ENCODE measurements at places on chromosomes 1 and 21.

DNA sequence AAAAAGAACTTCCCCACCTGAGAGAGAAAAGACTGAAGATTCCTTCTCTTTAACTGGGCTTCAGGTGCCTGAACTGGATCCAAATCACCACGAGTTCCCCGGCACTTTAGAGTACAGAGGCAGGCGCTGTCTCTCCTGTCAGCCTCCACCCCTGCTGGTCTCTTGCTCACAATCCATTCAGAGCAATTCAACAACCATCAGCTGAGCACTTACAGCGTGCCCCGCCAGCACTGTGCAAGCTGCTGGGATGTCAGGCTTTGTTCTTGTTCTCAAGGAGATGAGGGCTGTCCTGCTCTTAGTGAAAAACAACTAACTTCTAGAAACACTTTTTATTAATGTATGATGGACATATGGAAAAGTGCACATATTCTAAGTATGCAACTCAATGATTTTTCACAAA lies 68.7 kb upstream of the VAMP3 start:
- DNase-seq: no peak

DNA sequence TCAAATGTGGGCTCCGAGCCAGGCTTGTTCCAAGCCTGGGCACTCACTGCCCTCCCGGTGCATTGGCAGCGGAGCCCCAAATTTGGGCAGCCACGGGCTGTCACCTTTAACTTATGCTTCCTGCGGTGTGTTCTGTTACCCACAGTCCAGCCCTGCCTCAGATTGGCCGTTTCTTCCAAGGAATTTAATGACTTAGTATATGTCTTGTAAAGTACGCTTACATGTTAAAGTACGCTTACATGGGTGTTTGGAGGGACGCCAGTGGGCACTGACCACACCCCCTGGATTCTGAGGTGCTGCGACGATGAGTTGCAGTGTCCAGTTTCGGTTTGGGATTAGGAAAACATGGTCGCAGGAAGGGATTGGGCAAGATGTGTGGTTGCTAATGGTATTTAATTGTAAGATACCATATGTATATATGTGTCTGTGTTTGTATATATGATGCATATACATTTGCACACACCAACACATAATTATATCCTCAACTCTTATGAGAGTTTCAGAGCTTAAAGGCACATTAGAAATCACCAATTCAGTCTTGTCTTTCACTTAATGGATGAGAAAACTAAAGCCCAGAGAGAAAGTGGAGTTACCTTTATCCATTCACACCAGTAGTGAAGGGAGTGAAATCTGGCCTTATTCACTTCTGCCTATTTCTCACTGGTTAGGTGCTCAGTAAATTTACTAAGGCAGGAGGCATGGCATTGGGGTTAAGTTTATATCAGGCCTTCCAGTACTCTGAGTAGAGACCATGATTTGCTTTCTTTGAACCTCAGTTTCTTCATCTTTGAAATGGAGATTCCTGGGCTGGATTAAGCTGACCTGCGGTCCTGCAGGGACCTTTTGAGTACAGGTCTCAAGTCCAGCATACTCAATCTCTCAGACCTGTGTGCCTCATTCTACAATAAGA lies 1.0 kb downstream of the SMYD2 start:
- no peak for DNase-seq

DNA sequence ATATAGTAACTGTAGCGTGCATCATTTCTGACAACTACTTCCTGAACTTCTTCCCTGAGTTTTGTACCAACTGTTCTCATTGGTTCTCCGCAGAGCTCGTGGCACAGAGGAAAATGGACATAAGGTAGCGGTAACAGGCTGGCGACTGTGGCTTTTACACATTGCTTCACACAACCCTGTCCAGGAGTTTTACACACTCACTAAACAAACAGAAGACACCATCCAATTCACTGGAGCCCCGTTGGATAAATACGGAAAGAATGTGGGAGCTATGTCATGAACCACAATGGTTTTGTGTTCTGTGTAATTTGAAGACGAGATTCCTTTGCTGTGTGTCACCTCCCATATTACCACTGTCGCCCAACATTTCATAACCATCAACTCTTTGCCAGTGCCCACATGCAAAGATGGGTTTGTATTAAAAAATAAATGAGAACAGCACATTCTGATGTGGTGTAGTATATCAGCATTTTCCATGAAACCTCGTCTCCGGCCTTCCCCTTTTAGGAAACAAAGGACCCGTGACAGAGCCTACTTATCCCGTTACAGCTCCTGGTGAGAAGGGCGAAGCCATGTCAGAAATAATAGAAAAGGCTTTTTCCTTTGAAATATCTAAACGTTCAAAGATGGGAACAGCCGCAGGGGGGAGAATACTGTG lies 47.4 kb upstream of the ENAH start:
- DNase-seq: no peak

GRCh38 chr1:21509351-21510112 lies at the start of gene ALPL:
Gene ALPL (plus strand): TSS chr1:21509423. CDS start chr1:21554082, 44,659 bp downstream.
- no peak for DNase-seq

DNA sequence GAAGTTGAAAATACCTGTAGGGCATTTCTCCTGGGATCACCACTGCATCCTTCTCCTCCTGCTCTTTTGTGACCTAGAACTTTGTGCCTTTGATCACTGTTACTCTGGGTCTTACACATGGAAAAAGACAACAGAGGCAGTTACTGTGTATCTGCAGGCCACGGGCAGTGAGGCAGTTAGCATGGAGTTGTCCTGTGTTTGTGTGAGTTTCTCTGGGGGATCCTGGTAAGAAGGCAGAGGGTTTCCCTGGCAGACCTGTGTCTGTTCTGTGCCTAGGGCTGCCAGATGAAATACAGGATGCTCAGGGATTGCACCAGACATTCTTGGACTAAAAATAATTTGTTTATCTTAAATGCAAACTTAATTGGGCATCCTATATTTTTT lies 44.4 kb upstream of the SCCPDH start:
- no peak for DNase-seq

- DNase-seq: no peak
These were observed 235.2 kb upstream of the IRF2BP2 start for GRCh38 chr1:234845097-234845660.

GRCh38 chr21:35530766-35531165 lies 481.7 kb upstream of the RUNX1 start:
- no peak for DNase-seq

- no peak for DNase-seq
These were observed 4.8 kb downstream of the ABCB10 start for GRCh38 chr1:229553621-229554130.
